WTC11 (cell line): ENCODE measurements at places on chromosomes 16 and 17. TPM values are rescaled to one million over a fixed set of nuclear protein-coding genes. Genes with fewer than 3 reads are reported as not detected.

- no peak for DNase-seq
Measured at GRCh38 chr17:77609553-77610517, 348.7 kb upstream of the TNRC6C start.

- no peak for DNase-seq
Measured at GRCh38 chr16:719815-720446, 1.0 kb upstream of the ANTKMT start.

- DNase-seq = no peak
Measured at GRCh38 chr17:58312829-58313228, 15.8 kb downstream of the TSPOAP1 start.

GRCh38 chr16:84476401-84476800 is 28.1 kb downstream of the MEAK7 start:
- no peak for DNase-seq

GRCh38 chr16:76748461-76749348 is 442.3 kb upstream of the MON1B start:
- DNase-seq = no peak

GRCh38 chr16:5032748-5033167 is 977 bp downstream of the NAGPA start:
- DNase-seq = no peak

DNA sequence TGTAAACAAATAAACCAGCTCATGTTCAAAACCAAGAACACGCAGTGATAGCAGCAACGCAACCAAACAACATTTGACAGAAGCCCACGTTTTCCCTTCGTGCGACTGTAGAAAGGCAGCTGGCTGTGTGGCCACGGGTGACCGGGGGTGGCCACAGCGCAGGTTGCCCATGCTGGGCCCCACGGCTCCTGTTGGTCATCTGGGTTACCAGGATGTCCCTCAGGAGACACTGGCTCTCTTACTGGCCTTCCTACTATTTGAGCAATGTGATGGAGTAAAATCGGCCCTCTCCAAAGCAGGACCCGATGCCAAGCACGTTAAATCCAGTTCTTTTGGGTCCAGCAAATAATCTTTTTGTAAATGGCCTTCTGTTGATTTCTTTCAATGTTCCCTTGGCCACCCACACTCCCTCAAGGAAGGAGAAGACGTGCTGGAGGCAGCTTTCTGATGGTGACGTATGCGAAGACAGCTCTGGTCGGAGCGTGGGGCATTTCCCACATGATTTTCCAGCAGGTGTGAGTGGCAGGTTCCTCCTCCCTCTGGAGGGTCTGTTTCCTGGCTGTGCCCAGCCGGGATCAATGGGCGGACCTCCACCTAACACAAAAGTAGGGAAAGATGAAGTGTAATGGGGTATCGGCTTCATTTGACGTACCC is 143.1 kb upstream of the CHMP6 start:
- DNase-seq = no peak

- no peak for DNase-seq
Measured at GRCh38 chr17:70437656-70438055, 268.3 kb downstream of the KCNJ2 start.

- no peak for DNase-seq
Measured at GRCh38 chr16:74926805-74927204, 58.1 kb downstream of the WDR59 start.

DNA sequence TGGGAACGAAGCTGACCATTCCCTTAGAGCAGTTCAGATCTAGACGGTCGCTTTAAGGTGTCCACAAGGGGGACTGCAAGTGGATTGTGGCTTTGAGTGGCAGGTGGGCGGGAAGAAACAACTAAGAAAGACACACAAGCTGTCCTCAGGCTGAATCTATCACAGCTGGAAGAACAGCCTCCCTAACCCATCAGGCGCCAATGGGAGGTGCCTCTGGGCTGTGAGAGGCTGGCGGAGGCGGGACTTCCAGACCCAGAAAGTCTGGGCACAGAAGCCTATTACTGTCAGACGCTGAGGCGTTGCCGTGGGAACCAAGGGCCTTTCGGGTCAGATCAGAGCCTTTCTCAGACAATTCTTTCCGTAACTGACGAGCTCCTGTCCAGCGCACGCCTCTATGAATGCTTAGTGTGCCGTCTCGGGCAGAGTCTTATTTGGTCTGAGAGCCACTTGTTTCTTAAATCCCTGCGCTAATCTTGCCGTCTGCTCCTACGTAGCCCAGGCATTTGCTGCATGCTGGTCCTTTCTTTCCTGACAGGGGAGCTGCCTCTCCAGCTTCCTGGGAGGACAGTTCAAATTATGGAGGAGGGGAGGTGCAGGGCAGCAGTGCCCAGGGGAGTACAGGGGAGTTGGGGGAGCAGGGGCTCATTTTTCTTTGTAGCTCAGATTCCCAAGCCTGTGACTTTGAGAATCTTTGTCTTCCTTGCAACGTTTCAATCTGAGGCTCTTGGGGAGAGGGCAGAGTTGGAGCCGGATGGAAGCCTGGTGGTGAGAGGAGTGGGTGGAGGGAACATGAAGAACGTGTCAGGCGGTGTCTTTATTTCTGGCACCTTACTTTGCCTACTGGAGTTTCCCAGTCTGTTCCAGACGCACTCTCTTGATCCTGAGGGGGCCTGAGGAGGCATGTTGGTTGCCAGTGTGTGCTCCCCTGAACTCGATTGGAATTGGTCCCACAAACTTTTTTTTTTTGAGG is 618.7 kb downstream of the KCNJ18 start:
- peak; percentile 14 for DNase-seq

DNA sequence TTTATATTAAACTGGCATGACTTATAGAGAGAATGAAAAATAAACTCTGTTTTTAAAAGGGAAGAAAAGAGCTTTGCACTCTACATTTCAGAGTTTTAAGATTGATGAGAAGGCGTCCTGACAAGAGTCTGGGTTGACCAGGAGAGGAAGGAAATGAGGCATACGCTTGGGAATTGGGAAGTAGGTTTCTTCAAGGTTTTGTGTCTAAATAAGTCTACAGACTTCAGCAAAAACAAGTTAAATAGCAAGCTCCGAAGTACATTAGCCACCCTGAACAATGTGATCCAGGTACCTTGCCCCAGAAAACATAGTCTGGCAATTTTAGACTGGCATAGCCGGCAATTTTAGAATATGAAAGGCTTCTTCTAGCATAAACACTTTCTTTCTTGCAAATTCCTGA is 28.5 kb upstream of the CCDC182 start:
- no peak for DNase-seq

DNA sequence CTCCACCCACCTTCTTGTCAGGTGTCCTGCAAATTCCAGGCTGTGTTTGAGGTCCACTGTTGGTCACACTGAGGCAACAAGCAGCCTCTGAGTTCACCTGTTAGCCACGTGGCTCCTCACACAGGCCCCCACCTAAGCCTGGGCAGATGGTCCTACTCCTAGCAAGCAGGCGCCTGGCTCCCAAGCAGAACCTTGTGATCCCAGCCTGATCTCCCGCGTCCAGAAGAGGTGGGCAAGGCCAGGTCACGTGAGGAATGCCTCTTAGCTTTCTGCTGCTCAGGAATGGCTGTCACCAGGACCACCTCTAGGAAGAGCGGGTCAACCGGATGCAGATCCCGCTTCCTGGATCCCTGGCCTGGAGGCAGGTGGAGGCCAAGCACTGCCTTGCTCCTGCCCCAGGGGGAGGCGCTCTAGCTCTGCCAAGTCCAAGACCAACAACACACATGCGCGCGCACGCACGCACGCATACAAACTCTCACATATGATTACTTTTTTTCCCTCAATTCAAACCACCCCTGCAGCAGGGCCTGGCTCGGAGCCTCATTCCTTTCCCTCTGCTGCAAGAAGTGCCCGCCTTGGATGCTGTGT is 9.5 kb downstream of the CYB561 start:
- DNase-seq = peak; percentile 60

GRCh38 chr16:17026600-17027242 is 444.0 kb downstream of the XYLT1 start:
- DNase-seq = no peak

DNA sequence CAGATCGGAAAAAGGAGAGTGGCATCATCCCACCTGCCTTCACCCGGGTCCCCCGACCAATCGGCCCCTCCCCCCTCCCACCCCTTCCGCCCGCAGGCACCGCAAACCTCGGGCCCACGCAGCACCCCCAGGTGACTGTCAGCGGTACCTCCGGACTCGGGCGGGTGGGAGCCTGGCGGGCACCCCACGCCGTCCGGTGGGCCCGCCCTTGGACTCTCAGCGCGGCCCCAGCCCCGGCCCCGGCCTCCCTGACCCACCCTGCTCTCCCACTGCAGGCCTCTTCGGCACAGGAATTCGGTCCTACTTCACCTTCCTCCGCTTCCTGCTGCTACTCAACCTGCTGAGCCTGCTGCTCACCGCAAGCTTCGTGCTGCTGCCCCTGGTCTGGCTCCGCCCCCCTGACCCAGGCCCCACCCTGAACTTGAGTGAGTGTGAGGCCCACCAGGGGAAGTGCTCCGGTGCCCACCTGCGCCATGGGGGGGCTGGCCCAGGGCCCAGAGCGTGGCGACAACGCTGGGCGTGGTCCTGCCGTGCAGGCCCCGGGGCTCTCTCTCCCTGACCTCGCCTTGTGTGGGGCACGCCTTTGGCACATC is 1.6 kb downstream of the TMC8 start:
- peak; percentile 61 for DNase-seq

DNA sequence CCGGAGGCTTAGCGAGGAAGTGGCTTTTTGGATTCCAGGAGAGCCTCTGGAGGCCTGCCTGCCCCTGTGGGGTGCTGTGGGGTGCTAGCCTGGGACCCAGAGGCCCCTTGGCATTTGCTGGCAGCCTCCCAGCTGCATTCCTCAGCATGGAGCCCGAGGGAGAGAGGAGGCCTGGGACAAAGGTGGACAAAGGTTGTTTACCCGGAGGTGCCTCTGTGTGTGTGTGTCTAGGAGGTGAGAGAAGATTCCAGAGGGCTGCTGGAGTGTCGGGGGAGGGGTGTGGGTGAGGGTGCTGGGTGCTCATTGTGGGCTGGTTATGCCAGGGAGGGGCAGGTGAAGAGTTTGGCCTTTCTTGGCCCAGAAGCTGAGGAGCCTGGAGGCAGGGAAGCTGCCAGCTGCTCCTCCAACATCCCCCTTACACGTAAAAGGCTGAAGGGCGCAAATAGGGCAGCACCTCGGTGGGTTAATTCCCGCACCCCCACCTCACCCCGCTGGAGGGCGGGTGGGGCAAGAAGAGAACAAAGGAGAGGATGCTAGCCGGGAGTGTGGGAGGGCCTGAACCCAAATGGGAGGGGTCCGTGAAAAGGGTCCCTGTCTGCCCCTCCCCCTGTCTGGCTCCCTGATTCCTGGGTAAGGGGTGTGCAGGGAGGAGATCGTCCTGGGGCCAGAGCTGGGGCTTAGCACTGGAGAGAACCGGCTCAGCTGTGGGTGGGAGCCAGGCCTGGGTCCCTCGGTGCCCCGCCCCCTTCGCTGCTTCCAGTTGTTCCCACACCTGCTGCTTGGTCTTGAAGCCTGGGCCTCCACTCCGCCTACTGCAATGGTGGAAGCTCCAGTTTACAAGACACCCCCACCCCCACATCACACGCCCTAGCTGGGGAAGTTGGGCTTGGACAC is 9.9 kb downstream of the HEXIM2 start:
- peak; percentile 73 for DNase-seq

GRCh38 chr17:1110862-1111598 is 68.8 kb downstream of the ABR start:
- DNase-seq = no peak

DNA sequence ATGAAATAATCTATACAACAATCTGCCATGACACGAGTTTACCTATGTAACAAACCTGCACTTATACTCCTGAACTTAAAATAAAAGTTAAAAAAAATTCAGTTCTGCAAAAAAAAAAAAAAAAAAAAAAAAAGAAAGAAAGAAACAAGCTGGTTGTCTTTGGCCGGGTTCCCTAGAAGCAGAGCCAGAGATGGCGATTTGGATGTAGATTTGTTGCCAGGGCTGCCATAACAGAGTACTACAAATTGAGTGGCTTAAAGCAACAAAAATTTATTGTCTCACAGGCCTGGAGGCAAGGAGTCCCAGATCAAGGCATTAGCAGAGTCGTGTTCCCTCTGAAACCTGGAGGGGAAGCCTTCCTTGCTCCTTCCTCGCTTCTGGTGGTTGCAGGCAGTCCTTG is 20.4 kb downstream of the SYT17 start:
- DNase-seq = no peak

TRAF4 gene
- total RNA-seq = 192 to 268 TPM (median 192 TPM) in 3 replicates

AIPL1 gene
- 0.32 to 0.71 TPM (median 0.46 TPM) in 3 replicates for total RNA-seq

MILR1 gene
- total RNA-seq = not detected in 3 replicates

PMFBP1 gene
- 1.9 to 3.4 TPM (median 3.2 TPM) in 3 replicates for total RNA-seq

SULT1A4 gene
- total RNA-seq = 1.1 to 3.1 TPM (median 2.1 TPM) in 3 replicates

SLC6A4 gene
- 0.07 to 0.32 TPM (median 0.13 TPM) in 3 replicates for total RNA-seq

SCO1 gene
- 56.9 to 63.8 TPM (median 61.6 TPM) in 3 replicates for total RNA-seq
